ENCODE measurements at places on chromosomes 11 and 22. TPM values are rescaled to one million over a fixed set of nuclear protein-coding genes. Genes with fewer than 3 reads are reported as not detected.

The EXPH5 gene
- 3.7 TPM for total RNA-seq

The CWF19L2 gene
- 21.8 TPM for total RNA-seq

- no peak overlapping the region for H3K4me3 ChIP-seq
- DNase-seq: no peak
- no peaks in the 10 kb centered on the region for H3K4me1 ChIP-seq
- no peaks in the 10 kb centered on the region for H3K36me3 ChIP-seq
- H3K27me3 ChIP-seq: no peaks in the 10 kb centered on the region
Observed at GRCh38 chr11:132332521-132332920, 962.1 kb downstream of the NTM start.

DNA sequence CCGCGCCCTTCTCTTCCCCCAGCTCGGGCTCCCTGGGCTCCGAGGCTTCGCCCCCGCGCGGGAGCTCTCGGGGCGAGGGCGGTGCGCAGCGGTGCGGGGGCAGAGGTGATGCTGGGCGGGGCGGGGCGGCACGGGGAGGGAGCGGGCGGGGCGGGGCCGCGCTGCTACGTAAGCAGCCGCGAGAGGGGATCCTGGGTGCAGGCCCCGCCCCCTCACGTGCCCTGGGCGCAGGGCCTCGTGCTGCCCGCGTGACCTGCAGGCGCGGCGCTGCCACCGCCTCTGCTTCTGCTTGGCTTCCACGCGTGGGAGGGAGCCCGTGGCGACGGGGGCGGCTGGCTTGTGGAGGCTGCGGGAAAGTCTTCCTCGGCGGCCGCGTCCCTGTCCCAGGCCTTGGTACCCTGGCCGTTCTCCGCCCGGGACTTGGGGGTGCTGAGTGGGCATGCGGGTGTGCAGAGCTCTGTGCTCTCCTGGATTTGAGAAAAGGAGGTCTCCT, 132.6 kb upstream of the HSD17B12 start:
- H3K4me3 ChIP-seq: no peak overlapping the region
- H3K27me3 ChIP-seq: peaks cover 42% of the 10 kb centered on the region

- H3K36me3 ChIP-seq: peaks cover 11% of the 10 kb centered on the region
- H3K4me3 ChIP-seq: no peak overlapping the region
- no peak for DNase-seq
- no peak overlapping the region for H3K27ac ChIP-seq
- H3K4me1 ChIP-seq: no peaks in the 10 kb centered on the region
- H3K27me3 ChIP-seq: no peaks in the 10 kb centered on the region
Observed at GRCh38 chr11:73114835-73115220, 27.3 kb downstream of the FCHSD2 start.

DNA sequence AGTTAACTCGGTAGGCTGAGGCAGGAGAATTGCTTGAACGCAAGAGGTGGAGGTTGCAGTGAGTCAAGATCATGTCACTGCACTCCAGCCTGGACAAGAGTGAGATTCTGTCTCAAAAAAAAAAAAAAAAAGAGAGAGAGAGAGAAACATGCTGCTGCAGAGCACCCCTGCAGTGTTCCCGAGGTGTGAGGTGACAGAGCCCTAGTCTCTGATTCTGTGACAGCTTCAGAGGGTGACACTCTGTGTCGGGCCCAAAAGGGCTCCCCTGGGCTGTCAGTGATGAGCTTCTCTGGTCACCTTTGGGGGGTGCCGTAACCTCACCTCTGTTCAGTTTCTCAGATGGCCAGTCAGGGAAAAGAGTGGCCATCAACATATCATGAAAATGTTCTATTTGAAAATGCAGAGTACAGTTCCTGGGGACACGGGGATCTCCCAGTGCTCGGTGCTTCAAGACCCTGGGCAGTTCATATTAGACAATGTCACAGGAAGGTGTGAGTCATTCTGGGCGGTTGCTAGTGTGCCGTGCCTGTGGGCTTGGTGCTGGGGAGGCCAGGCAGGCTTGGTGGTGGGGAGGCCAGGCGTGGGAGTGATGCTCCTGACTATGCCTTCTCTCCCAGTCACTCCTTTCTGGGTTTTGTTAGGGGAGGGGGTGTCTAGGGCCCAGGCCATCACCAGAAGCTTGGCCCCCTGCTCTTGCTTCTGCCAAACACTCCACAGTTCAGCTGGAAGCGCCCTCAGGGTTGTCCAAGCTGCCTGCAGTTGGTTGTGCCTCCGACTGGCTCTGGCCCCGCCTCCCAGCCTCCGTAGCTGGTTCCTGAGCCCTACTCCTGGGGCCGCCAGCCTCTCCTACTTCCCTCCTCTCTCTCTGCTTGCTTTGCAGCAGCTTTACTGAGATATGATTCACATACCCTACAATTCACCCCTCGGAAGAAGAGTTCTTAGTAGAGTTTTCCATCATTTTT, 52.5 kb upstream of the CLDN5 start:
- H3K4me1 ChIP-seq: peaks cover 33% of the 10 kb centered on the region
- peak; percentile 52 for DNase-seq
- H3K36me3 ChIP-seq: no peaks in the 10 kb centered on the region
- no peak overlapping the region for H3K4me3 ChIP-seq
- H3K27me3 ChIP-seq: no peaks in the 10 kb centered on the region
- no peak overlapping the region for H3K27ac ChIP-seq

DNA sequence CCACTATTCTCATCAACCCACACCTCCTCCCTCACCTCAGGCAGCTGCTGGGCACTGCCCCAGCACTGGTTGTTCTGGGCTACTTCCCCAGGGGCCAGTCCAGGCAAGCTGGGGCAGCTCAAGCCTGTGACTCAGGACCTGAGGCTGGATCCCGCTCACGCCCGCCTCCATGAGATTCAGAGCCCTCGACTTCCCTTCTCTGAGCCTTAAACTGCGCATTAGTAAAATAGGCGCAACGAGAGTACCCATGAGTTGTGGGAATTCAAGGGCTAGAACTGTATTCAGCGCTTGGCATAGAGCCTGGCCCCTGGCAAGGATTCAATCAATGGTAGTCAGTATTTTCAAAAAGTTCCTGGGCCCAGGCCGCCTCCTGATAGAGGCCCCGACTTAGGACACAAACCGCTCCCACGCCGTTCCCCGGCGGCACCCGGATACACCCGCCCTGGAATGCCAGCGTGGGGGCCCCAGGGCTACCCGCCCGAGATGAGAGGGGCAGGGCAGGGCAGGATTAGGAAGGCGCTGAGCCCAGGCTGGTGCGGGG, 723 bp upstream of the CD82 start:
- H3K4me1 ChIP-seq: peaks cover 60% of the 10 kb centered on the region
- peak overlapping the region; percentile 74 for H3K27ac ChIP-seq
- no peaks in the 10 kb centered on the region for H3K36me3 ChIP-seq
- peak; percentile 66 for DNase-seq
- H3K27me3 ChIP-seq: no peaks in the 10 kb centered on the region

- no peak for DNase-seq
- no peaks in the 10 kb centered on the region for H3K4me1 ChIP-seq
Observed at GRCh38 chr11:21411104-21411503, 741.7 kb downstream of the NELL1 start.

GRCh38 chr11:77876045-77876444, 55.1 kb downstream of the AAMDC start:
- H3K36me3 ChIP-seq: peaks cover 55% of the 10 kb centered on the region
- H3K27ac ChIP-seq: no peak overlapping the region
- H3K4me1 ChIP-seq: no peaks in the 10 kb centered on the region
- no peaks in the 10 kb centered on the region for H3K27me3 ChIP-seq

The TMEM191C gene
- 4.3 TPM for total RNA-seq

DNA sequence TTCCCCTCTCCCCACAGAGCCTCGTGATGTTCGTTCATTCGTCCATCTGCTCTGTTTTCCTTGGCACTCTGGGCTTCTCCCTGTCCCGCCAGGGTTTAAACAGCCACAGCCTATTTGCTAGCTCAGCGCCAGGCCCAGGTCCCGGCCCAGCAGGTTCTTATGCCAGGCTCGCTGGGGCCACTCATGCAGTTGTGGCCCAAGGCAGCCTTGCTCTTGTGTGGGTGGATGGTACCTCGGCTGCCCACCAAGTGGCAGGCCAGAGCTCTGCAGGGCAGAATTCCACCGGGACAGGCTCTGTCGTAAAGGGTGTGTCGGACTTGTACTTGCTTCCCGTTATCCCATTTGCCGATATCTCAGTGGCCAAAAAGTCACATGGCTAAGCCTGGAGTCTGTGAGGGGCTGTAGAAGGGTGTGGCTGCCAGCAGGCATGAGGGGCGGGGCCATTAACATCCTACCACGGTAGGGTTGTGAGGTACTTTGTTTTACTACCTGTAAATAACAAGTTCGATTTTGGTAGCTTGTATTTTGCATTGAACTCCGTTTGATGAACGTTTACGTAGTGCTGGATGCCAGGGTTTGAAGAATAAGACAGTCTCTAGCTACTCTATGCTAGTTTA, 7.9 kb downstream of the FAM118A start:
- H3K4me1 ChIP-seq: peaks cover 87% of the 10 kb centered on the region
- peak overlapping the region; percentile 50 for H3K4me3 ChIP-seq
- peak overlapping the region; percentile 98 for H3K27ac ChIP-seq
- no peaks in the 10 kb centered on the region for H3K27me3 ChIP-seq

DNA sequence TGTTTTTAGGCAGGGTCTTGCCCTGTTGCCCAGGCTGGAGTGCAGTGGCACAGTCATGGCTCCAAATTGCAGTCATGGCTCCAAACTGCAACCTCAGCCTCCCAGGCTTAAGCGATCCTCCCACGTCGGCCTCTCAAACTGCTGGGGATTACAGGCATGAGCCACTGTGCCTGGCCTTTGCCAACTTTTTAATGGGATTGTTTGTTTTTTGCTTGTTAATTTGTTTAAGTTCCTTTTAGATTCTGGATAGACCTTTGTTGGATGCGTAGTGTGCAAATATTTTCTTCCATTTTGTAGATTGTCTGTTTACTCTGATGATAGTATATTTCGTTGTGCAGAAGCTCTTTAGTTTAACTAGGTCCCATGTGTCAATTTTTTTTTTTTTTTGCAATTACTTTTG, 10.0 kb upstream of the SCGB1D1 start:
- no peak overlapping the region for H3K27ac ChIP-seq
- no peak overlapping the region for H3K4me3 ChIP-seq
- peaks cover 3% of the 10 kb centered on the region for H3K27me3 ChIP-seq
- no peak for DNase-seq

DNA sequence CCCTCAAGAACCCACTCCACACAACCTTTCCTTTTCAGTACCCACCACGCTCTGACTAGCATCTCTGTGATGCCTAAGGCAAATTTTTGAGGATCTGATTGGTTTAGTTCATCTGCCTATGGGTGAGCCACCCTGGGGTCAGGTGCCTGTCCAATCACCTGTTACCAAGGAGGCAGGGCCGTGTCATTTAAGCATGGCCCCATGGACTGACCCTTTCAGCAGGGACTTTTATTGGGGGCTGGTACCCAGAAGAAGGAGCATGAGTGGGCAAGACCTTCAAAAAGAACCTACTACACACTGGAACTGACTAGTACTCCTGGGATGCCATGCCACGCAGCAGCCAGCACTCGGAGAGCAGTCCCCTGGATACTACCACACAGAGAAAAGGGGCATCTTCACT, 28.4 kb downstream of the C11orf91 start:
- no peak for DNase-seq
- H3K36me3 ChIP-seq: no peaks in the 10 kb centered on the region
- no peaks in the 10 kb centered on the region for H3K4me1 ChIP-seq
- no peak overlapping the region for H3K27ac ChIP-seq

The GGT5 gene
- not detected for total RNA-seq

The C11orf97 gene
- not detected for total RNA-seq

DNA sequence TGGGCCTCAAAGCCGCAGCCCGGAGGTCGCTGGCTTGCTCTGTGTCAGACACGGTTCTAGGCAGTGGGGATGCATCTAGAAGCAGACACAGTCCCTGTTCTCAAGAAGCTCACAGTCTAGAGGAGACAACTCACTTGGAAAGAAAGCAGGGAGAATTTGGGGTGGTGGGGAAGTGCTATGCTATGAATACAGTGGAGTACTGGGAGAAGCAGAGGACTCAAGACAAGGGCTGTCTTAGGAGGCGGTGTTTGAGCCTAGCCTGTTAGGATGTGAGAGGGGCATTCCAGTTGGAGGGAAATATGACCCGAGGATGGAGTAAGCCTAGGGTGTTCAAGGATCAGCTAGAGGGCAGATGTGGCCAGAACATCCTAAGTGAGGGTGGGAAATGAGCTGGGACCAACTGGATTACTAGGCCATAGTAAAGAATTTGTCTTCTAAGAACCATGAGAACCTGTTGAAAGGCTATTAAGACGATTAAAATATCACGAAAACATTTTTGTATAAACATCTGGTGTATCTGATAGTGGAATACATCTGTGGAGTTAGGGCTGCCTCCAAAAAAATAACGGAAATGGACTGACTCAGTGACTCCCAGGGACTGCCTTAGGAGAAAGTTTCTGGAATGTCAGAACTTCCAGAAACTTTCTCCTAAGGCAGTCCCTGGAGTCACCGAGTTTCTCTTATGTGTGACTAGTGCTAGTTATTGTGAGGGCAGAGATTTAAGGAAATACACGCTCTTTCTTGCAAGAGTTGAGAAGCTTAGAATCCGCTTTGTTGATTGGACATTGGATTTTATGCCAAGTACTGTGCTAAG, 1.1 kb upstream of the PITPNB start:
- H3K4me1 ChIP-seq: peaks cover 19% of the 10 kb centered on the region
- peaks cover 4% of the 10 kb centered on the region for H3K36me3 ChIP-seq
- peak overlapping the region; percentile 62 for H3K4me3 ChIP-seq
- peak overlapping the region; percentile 86 for H3K27ac ChIP-seq
- H3K27me3 ChIP-seq: no peaks in the 10 kb centered on the region
- no peak for DNase-seq

DNA sequence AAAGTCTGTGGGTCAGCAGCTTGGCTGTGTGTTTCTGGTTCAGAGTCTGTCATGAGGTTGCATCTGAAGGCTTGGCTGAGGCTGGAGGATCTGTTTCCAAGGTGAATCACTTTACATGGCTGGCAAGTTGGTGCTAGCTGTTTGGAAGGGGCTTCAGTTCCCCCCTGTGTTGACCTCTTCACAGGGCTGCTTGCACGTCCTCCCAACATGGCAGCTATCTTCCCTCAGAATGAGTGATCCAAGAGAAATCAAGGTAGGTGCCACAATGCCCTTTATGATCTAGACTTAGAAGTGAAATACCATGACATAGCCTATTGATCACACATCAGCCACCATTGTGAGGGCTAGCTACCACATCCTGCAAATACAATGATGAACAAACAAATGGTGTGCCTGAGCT, 9.9 kb downstream of the APOA4 start:
- no peak overlapping the region for H3K4me3 ChIP-seq
- no peak overlapping the region for H3K27ac ChIP-seq
- H3K27me3 ChIP-seq: no peaks in the 10 kb centered on the region
- no peaks in the 10 kb centered on the region for H3K4me1 ChIP-seq
- no peaks in the 10 kb centered on the region for H3K36me3 ChIP-seq

DNA sequence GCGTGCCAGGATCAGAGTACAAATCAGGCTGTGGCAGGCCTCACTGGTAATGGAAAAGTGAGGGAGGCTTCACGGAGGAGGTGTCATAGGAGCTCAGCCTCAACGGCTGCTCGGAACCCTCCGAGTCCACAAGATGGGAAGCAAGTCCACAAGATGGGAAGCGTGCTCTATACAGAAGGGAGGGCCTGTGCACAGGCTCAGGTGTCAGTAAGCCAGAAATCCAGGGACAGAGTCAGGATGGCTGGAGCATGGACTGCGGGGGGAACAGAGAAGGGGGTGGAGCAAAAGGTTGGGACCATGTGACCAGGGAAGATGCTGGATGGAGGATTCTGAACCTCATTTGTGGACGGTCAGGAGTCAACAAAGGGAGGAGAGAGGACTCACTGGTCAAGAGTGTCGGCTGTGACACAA, 3.4 kb upstream of the DPP3 start:
- H3K4me3 ChIP-seq: no peak overlapping the region
- H3K27me3 ChIP-seq: no peaks in the 10 kb centered on the region
- H3K27ac ChIP-seq: no peak overlapping the region
- no peak for DNase-seq

The FAM83F gene
- 5.2 TPM for total RNA-seq
